ENCODE measurements at places on chromosomes 3 and 15.

DNA sequence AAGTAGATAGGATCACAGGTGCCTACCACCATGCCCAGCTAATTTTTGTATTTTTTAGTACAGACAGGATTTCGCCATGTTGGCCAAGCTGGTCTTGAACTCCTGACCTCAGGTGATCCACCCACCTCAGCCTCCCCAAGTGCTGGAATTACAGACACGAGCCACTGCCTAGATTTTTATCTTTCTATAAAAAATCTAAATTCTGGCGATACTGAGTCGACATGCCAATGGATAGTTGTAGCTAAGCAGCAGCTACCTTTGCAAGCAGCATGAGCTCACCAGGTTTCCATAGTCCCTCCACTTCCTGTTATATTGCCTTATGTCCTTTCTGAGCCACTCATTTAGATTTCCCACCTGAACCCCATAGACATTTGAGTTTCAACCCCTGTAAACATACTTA lies 13.1 kb upstream of the FMN1 start:
- DNase-seq = no peak

- DNase-seq = no peak
These were observed 50.9 kb upstream of the KPNA4 start for GRCh38 chr3:160616311-160616710.

DNA sequence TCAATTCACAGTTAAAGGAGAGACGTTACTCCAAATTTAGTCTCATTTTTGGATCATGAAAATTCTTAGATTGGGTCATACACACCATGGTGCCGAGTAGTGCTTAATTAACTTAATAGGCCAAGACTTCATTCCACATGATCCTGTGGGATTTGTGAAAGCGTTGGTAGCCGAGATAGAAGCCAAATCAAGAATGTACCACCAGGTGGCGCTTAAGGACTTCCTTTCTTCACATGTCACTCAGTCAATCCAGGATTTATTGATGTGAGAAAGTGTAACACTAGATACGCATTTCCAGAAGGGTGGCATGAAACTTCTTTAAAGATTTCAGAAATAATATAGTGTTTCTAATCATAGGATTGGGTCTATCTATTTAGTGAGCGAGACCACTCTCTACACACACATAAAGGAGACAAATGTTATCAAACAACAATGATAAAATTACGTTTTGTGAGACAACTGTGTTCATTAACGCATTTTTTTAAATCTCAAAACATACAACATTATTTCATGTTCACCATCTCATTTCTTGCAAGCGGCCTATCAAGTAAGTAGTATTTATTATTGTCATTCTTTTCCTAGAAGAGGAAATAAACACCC lies 436.1 kb downstream of the CHL1 start:
- peak; percentile 47 for DNase-seq

DNA sequence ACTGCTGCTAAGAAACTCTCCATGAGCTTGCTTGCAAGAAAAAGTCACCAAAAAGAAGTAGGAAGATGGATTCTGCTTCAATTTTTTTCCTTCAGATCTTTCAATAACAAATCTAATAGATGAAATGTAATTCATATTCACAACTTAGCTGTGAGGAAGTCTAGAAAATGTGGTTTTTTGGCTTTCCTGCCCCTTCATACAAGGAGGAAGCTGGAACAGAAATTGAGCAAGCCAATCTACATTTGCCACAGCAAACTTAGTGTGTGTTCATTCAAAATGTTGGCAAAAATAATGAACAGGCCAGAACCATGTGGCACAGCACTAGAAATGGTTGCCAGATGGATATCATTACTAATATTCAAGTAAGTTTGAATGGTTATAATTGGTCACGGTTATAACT lies 93.2 kb upstream of the NEDD4 start:
- DNase-seq = no peak

DNA sequence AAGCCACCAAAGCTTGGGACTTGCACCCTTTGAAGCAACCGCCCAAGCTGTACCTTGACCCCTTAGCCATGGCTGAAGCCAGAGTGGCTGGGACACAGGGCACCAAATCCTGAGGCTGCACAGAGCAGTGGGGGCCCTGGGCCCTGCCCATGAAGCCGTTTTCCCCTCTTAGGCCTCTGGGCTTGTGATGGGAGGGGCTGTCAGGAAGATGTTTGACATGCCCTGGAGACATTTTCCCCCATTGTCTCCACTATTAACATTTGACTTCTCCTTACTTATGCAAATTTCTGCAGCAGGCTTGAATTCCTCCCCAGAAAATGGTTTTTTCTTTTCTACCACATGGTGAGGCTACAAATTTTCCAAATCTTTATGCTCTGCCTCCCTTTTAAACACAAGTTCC lies 522.2 kb downstream of the EDEM1 start:
- DNase-seq = no peak

DNA sequence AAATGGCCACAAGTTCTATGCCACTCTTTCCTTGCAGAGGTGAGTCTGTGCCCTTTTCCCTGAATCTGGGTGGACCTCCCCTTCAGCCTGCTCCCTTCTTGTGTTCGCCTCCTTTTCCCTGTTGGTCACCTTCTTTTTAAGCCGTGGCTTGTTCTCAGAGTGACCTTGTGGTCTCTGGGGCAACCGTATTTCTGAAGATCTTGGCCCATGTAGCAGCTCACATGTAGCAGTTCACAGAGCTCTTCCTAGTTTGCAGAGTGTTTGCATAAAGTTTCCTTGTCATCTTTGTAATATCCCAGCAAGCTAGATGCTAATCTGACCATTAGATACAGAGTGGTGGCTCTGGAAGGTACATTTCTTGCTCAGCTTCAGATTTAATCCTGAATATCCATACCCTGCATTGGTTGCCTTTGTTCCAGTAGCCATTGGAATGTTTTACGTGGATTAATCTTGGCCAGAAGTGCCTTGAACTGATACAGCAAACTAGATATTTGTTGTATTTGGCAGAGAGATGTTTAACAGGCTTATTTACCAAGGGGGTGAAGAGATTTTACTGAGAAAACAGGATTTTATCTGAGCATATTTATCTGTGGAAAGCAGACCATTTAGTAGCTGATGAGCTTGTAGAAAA lies 40.7 kb upstream of the BSN start:
- no peak for DNase-seq

DNA sequence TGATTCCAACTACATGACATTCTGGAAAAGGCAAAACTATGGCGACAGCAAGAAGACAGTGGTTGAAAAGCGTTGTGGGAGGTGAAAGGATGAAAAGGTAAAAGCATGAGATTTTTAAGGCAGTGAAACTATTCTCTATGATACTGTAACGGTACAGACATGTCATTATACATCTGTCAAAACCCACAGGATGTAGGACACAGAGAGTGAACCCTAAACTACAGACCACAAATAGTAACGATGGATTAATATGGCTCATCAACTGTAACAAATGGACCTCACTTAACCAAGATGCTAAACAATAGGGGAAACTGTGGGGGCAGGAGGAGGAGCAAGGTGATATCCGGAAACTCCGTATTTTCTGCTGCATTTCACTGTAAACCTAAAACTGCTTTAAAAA lies 39.1 kb downstream of the MYO9A start:
- no peak for DNase-seq

DNA sequence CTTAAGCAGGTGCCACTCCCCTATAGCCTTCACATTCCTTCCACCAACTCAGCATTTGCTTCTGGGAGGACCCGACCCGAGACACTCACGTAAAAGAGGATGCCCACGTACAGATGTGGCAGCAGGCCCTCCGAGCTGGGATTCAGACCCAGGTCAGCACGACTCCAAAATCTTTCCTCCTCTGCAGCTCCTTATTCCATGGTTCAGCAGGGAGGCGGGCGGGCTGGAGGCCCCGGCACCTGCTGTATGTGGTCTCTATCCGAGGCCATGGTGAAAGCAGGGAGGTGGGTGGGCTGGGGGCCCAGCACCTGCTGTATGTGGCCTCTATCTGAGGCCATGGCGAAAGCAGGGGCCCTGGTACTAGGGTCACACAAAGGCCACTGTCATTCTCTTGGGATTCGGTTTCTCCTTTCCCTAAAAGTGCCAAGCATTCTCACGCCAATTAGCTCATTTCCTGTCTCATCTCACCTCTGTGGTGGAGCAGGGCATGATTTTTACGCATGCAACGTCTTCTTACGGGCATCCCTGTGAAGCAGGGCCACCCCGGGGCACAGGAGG lies 5.9 kb upstream of the MUC4 start:
- no peak for DNase-seq

DNA sequence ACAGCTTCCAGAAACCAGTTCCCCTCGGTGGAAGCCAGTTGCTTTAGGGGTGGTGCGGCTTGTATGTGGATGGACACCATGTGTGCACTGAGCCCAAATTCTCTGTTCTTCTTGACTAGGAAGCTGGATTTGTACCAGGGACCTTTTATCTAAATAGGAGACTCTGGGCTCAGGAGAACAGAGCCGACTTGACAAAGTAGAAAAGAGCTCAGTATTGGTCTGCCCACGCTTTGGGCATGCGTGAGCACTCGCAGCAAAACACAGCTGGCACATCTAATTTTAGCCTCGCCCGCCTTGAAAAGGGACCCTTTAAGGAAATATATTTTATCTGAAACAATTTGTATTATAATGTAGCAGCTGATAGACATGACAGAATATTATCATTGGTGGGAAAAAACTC lies 1.1 kb upstream of the RBMS3 start:
- no peak for DNase-seq

- DNase-seq = no peak
These were observed 74.4 kb downstream of the CPN2 start for GRCh38 chr3:194276768-194277103.

- DNase-seq = no peak
These were observed 162.8 kb upstream of the PEX5L start for GRCh38 chr3:180199417-180199995.

- DNase-seq = no peak
These were observed 390.3 kb upstream of the AGTR1 start for GRCh38 chr3:148307443-148307843.

- no peak for DNase-seq
These were observed 16.0 kb downstream of the CAPN3 start for GRCh38 chr15:42375252-42375651.

DNA sequence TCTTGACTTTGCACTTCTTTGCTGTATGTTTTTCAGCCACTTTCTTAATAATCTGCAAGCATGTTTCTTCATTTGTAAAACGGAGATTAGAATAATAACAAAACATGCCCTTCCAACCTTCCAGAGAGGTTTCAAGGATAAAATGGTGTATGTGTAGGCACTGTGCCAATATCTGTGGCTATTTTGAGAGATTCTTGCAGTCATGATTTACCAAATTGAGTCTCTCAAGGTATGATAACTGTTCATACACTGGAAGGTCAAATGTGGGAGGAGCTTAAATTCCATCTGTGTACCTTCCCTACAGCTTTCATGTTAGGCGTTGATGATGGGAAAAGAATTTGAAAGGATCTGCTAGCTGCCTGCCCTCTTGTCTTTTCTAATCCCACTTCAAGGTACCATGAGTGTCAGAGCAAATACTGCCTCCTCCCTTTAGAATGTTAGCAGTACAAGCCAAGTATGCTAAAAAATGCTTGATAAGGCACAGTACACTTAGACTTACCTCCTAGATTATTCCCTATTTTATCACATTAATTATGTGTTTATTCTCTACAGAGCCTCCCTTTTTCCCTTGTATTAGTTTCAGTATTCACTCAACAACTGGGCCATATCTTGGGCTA lies 78.0 kb upstream of the ST8SIA2 start:
- DNase-seq = no peak

- DNase-seq = no peak
These were observed 342.9 kb downstream of the CNTN3 start for GRCh38 chr3:74271541-74271940.

- DNase-seq = no peak
These were observed 287.5 kb downstream of the RBMS3 start for GRCh38 chr3:29568355-29568754.

DNA sequence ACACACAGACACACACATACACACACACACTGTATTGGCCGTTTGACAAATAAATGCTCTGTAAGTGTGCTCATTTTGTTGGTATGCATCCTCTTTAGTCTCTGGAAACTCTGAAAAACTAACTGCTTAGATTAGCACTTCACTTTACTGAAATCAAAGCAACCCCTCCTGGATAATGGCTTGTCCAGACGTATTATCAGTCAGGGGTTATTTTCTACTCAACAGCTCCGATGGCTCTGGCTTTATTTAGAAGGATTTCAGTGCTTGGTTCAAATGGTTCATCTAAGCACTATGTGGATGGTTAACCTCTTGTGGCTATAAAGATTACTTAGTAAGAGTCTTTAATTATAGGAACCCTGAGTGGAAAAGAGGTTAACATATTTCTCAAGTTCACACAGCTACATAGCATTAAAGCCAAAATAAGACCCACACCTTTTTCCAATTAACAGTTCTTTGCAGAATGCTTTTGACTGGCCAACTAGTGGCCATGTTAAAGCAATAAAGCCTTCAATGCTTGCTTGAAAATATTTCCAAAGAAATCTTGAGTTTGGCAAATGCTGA lies 516.1 kb upstream of the NAALADL2 start:
- no peak for DNase-seq

GRCh38 chr3:50124800-50125178 lies 30.3 kb upstream of the SEMA3F start:
- DNase-seq = no peak

DNA sequence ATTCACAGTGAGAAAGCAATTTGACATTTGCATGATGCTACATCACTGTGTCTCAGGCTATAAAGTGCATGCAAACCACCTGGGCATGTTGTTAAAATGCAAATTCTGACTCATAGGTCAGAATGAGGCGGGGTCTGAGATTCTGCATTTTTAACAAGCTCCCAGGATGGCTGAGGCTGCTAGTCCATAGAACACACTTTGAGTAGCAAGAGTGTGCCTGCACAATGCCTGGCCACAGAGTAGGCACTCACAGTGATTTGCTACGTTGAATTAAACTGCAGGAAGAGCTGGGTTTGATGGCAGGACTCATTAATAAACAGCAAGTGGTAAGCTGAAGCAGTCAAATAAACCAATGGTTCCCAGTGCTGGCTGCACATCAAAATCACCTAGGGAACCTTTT lies 48.1 kb downstream of the NTRK3 start:
- no peak for DNase-seq

GRCh38 chr3:122794779-122795673 lies at the start of gene SLC49A4:
Gene SLC49A4 (plus strand): TSS chr3:122795069. CDS start chr3:122795193, 124 bp downstream.
- DNase-seq = peak; percentile 68

DNA sequence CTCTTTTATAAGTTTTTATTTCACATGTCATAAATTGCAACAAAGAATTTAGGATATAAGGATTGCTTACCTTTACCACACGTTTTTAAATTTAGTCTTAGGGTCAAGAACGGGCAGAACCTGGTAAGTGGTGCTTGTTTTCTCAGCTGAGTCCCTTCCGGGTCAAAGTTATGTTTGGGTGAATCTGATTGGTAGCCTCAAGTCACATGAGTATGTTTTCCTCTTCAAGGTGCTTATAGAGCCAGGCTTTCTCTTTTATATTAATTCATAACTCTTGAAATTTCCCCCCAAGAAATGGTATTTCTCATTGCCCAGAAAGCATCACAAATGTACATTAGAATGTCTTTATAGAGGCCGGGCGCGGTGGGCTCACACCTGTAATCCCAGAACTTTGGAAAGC lies 415.7 kb upstream of the ROBO2 start:
- DNase-seq = no peak

- DNase-seq = no peak
These were observed 8.5 kb downstream of the SEC61A1 start for GRCh38 chr3:128060473-128061381.

GRCh38 chr3:168620854-168621253 lies 525.1 kb upstream of the GOLIM4 start:
- DNase-seq = no peak
